ENCODE measurements at places on chromosomes 3 and 15.

DNA sequence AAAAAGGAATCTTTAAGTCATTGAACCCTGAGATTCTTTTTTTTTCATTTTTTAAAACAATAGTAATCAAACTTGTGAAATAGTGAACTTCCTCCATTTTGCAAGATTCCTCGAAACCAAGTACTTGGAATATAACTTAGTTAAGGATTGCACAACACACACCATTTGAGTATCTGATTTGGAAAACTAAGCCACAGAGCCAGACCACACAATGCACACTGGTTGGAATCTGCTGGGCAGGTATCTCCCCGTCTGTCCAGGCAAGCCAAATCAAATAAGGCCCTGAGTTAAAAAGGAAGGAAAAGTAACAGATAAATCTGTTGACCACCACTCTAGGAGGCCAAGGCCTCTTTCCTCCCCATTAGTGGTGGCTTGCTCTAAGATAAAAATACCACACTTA, 177.5 kb upstream of the ICE2 start:
- no peak for DNase-seq

GRCh38 chr3:141789281-141789680, 26.1 kb downstream of the GRK7 start:
- no peak for DNase-seq

- no peak for DNase-seq
Measured at GRCh38 chr15:57457726-57458125, 81.4 kb downstream of the CGNL1 start.

DNA sequence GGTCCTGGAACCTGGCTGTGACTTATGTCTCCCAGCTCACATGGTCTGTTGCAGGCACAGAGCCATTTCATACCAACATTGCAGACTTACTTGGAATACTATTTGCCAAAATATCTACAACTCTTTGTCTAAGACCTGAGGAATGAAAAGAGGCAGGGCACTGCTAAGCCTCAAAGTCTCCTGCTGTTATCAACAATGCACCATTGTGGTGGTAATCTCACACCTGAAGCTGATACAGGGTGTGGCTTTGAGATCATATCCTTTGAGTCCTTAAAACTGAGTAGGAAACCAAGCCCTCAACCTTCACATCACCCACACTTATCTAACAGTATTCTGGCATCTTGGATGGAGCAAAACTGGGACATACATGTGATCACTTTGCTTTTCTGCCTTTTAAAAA, 782.0 kb downstream of the EPHA3 start:
- DNase-seq, result no peak

- DNase-seq, result no peak
Measured at GRCh38 chr3:127491323-127491722, 99.2 kb downstream of the TPRA1 start.

- no peak for DNase-seq
Measured at GRCh38 chr15:28169366-28169765, 70.3 kb upstream of the OCA2 start.

DNA sequence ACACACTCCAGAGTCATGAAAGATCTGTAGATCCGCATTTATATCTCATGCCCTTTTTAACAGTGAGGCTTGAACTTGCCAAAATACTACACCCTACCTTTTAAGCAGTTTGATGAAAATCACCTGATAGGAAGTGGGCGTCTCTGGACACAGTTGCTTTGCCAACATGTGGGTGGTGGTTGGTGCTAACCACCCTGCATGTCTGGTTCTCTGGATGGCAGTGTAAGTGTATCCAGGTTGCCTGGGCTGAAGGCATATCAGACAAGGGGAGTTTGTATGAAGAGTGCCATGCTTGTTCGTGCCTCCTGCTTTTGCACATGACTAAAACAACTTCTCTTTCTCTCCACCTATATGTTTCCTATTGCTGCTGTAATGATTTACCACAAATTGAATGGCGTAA, 159.6 kb downstream of the GHSR start:
- DNase-seq, result no peak

- no peak for DNase-seq
Measured at GRCh38 chr3:132662212-132662611, 2.1 kb downstream of the UBA5 start.

- no peak for DNase-seq
Measured at GRCh38 chr15:92925454-92925853, 25.3 kb downstream of the CHD2 start.

GRCh38 chr15:48981941-48982340, 18.2 kb upstream of the SHC4 start:
- DNase-seq, result no peak

GRCh38 chr15:57237301-57237642, 139.0 kb upstream of the CGNL1 start:
- DNase-seq, result no peak

GRCh38 chr15:80815106-80815505, 35.9 kb downstream of the CEMIP start:
- DNase-seq, result no peak

GRCh38 chr3:10198761-10199649, 34.3 kb downstream of the IRAK2 start:
- no peak for DNase-seq

GRCh38 chr15:76533060-76533820, 196.7 kb downstream of the ISL2 start:
- no peak for DNase-seq

DNA sequence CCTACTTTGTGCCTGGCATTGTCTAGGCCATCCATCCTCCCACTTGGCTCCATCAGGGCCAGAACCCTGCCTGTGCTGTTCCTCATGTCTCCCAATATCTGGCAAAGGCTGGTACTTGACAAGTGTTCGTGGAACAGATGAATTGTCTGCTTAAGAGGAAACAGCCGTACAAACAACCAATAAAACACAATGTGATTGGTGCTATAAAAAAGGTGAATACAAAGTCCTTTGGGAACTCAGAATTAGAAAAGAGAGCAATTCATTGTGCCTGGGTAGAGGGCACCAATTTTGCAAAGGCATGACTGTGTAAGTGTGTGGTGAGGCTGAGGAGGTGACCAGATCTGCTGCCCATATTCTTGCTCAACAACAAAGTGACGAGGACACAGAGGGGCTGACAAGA, 164.5 kb upstream of the PPP2R3A start:
- no peak for DNase-seq

- DNase-seq, result no peak
Measured at GRCh38 chr3:48402281-48402732, 27.6 kb downstream of the PLXNB1 start.

DNA sequence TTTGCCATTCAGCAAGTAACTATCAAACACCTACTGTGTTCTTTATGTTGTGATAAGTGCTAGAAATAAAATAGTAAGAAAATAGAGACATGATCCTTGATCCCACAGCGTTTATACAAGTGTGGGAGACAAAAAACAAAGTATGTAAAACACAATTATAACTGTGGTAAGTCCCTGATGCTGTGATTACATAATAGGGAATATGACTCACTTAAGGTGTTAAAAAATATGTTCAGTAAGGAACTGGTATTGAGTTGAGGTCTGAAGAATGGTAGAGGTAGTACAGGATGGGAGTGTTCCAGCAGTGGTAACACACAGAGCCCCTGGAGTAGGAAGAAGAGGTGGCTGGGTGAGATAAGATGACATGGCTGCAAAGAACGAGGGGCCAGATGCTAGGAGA, 132.1 kb upstream of the TMC3 start:
- no peak for DNase-seq

- no peak for DNase-seq
Measured at GRCh38 chr3:170355738-170356595, 1.5 kb upstream of the SKIL start.

DNA sequence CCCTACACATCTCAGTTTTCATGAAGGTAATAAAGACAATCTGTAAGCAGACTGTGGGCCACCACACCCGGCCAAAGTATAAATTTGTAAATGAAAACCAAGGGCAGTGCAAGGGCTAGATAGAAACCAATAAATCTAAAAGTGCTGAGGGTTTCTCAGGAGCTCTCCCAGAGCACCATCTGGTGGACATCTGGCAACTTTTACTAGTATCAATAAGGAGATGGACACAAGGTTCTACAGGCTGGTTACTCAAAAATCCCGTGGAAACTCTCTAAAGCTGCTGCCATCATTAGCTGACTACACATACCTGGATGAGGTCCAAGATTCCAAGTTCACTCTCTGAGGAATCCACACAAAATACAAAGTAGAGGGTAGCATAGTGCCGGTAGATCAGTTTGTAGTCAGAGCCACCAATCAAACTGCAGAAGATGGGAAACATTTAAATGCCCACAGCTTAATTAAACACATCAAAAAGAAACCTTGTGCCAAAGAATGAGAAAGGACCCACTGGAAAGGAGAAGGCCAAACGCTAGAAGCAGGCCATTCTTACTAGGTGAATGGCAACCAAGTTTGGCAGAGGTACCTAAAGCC, 5.5 kb downstream of the AP3S2 start:
- DNase-seq, result no peak

DNA sequence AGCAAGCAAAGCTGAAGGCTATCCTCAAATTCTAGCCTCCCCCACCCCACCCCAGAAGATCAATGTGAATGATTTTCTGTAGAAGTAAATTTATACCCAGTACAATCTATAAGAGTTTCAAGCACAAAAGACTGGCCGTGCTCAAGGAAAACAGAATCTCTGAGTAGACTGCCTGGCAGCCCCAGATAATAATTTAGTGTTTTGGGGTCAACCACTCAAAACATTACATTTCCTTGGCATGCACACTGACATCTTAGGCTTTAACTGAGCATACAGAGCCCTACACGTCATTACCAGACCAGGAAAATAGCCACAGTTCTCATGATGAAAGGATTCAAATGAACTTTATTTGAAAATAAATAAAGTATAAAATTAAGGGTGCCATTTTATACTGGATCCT, 376.5 kb downstream of the TBL1XR1 start:
- no peak for DNase-seq

- no peak for DNase-seq
Measured at GRCh38 chr3:152314677-152315353, 46.1 kb downstream of the MBNL1 start.

DNA sequence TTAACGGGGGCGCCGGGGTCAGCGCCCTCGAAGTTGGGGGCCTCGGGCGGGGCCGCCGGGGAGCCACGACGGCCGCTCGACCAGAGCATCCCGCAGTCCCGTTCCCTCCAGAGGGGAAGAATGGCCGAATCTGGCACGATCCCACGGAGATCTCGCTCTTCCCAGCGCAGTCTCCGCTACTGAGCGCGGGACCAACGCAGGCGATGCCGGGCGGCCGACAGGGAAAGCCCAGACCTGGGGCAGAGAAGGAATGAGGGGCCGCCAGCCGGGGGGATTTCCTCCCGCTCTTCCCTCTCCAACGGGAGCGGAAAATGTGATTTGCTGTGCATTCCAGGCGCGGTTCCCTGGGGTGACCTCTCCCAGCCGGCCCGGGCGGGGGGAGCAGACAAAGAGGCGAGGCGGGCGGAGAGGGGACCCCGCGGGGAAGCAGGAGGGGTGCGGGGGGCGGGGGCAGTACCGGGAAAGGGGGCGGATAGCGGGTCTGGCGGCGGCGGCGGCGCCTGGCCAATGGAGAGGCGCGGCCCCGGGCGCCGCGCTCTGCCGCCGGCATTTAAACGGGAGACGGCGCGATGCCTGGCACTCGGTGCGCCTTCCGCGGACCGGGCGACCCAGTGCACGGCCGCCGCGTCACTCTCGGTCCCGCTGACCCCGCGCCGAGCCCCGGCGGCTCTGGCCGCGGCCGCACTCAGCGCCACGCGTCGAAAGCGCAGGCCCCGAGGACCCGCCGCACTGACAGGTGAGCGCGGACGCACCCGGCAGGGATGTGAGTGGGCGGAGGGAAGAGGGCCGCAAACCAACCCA, at the start of gene GREM1:
Gene GREM1, plus strand, starts transcription at position 579 of the 801 bp plus-strand sequence. CDS start 12,687 bp downstream, outside the sequence.
- no peak for DNase-seq

- DNase-seq, result no peak
Measured at GRCh38 chr15:88191812-88192165, 64.8 kb downstream of the NTRK3 start.

GRCh38 chr3:197495059-197495455, 60.7 kb downstream of the BDH1 start:
- no peak for DNase-seq

GRCh38 chr15:88179562-88179961, 77.0 kb downstream of the NTRK3 start:
- no peak for DNase-seq

- no peak for DNase-seq
Measured at GRCh38 chr3:168117059-168117458, 21.3 kb upstream of the GOLIM4 start.

All from NCI-H1436 treated with DMSO at 0.1 percent for 48 hours (cell line).